T47D (cell line): ENCODE measurements at places on chromosomes 5 and 9.

- no peak for DNase-seq
Measured at GRCh38 chr5:134406390-134406789, 5.3 kb downstream of the CDKN2AIPNL start.

- no peak for DNase-seq
Measured at GRCh38 chr5:43895876-43896275, 292.9 kb downstream of the NNT start.

- no peak for DNase-seq
Measured at GRCh38 chr9:129201289-129201688, 23.2 kb upstream of the IER5L start.

DNA sequence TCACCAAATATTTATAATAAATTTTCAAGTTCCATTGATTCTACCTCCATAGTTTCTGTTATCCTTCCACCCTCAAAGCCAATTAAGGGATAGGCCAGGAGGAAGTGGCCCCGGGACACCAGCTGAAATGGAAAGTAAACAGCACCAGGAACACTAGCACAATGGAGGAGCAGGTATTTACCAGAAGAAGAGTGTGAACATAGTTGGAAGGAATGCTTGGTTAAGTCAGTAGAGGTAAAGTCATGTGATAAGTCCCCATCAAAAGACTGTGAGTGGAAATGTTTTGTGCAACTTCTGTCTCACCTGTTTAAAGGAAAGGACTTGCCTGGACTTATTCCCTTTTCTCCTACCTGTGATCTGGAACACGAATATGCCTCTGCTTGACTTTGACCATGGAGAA, 146.7 kb upstream of the RAI14 start:
- peak; percentile 49 for DNase-seq

- DNase-seq: no peak
Measured at GRCh38 chr9:105864248-105864898, 170.0 kb downstream of the TMEM38B start.

DNA sequence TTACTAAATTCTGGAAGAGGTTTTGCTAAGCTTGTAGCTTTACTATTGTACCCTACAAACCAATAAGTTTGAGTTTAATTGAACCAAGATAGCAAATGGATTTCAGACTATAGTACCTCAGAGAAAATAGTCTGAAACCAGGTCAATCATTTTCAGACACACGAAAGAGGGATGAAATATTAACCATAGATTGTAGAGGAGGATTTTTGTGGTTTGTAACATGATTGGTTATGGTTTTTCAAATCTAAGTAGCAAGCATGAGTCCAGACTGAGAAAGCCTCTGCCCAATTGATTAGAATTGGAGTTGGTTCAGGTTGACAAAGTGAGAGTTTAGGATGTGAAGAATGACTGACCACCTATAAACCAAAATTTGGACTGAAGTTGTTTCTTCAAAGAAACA, 562.7 kb upstream of the DMAC1 start:
- DNase-seq: no peak
